KG1 (cell line): ENCODE measurements at places on chromosomes 5 and 9.

DNA sequence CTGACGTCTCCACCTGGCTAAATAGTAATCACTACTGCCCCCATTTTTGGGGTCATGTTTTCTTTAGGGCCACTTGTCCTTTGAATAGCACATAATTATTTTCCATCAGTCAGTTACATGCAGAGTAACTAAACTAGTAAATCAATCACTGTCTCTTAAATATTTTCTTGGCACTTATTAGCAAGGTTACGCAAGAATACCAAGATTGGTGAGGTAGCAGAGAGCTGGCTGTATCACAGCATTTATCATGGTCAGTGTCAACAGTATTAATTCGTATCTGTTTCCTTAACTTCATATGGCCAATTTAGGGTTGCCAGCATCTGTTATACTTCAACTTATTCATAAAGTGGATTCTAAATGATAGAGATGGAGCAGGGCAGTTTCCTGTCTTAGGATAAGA is 346.8 kb upstream of the FAM174A start:
- no peak for DNase-seq

DNA sequence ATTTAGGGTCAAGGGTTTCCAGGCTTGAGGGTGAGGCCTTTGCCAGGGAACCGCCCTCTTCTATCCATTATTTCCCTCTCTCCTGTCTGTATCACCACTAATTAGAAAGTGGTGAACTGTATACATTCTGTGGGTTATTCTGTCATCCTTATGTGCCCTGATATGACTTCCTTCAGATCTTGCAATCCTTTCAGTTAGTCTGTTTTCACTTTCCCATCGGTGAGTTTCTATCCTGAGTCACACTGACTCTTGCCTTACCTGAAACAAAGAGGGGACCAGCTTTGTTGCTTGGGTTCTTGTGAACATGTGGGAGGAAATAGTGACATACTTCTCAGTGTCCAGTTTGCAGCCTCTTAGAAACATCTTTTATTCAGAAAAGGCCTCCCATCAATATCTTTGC is 205.4 kb upstream of the GHR start:
- DNase-seq, result no peak

DNA sequence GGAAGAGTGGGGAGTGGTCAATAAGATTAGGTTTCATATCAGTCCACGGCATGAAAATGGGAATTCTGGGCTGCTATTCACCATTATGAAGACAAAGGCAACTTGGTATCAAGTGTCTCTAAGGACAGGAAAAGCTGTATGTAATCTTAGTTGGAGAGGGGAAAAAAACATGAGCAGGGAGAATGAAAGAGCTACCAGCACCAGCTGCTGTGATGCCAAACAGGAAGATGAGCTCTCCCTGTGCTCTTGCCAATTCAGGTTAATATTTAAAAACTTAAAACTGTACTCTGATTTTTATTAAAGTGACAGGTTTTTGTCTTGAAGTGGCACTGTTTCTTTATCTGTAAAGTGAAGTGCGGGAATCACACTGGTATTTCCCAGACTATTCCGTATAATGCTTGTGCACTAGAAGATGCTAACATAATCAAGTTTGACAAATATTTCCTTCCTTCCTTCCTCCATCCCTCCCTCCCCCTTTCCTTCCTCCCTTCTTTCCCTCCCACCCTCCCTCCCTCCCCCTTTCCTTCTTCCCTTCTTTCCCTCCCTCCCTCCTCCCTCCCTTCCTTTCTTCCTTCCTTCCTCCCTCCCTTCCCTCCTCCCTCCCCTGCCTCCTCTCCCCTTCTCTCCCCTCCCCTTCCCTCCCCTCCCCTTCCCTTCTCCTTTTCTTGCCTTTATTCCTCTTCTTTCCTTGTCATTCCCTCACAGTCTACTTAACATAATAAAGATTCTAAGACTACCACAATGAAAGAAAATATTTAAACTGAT is 1383.0 kb upstream of the C9orf72 start:
- DNase-seq, result no peak

GRCh38 chr5:6274846-6275543 is 103.4 kb downstream of the MED10 start:
- no peak for DNase-seq

- no peak for DNase-seq
These were observed 530 bp downstream of the BBLN start for GRCh38 chr9:128160603-128160987.
